ENCODE measurements at places on chromosomes 7 and 10.
A peak's percentile ranks its signal among the peaks of the same experiment; 100 is the strongest.

DNA sequence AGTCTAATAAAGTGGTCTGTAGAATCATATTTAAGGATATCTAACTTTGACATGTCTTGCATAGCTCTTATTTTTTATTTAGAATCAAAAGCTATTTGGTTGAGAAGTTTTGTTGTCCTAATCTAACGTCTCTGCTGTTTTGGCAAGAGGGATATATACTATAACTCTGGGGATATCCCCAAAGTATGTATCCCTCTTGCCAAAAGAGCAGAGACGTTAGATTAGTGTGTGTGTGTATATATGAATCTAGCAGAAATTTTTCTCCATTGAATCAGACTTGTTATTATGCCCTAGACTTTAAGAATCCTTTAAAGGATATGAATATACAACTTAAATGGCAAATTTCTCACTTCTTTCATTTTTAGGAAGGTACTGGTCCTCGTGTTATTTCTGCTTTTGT, 9.6 kb downstream of the SMC3 start:
- DNase-seq: no peak

- no peak for DNase-seq
Measured at GRCh38 chr7:93108003-93108402, 9.8 kb downstream of the SAMD9 start.

GRCh38 chr10:27512548-27512947, 8.4 kb downstream of the RAB18 start:
- no peak for DNase-seq

DNA sequence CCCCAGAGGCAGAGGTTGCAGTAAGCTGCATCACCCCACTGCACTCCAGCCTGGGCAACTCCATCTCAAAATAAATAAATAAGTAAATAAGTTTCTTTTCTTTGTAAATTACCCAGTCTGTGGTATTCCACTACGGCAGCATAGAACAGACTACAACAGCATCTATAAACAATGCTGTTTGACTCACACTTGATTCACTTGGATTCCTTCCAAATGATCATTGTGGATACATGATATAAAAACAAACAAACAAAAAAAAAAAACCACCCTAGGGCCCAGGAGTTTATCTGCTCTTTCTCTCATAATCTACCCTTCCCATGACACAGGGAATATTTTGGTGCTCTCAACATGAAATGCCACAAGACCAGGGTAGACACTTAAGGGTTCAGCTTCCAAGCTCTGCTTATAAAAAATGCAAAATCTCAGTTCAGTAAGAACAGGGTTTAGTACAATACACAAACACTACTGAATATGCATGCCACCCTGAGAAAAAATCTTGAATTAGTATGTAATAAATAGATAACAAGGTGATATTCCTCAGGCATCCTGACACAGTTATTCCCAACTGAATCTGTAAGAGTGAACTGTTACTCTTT, 200.9 kb downstream of the FAM107B start:
- DNase-seq: no peak

DNA sequence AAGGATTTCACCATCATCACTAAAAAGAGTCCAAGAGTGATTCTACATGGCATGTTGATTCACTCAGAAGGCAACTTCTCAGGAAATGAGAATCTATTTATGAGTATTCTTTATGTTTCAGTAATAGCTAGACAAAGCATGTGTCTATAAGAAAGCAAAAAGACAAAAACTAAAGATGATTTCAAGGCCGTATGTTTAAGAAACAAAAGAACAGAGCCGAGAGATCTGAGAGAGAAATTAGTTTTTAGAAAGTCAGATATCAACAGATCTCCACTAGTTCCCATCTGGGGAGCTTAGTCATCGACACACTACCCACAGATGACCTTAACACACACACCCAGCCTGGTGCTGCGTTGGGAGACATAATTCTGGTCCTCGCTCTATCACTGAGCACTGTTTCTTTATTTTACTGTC, 21.0 kb downstream of the PIP4K2A start:
- DNase-seq: no peak

GRCh38 chr7:30771880-30772425, 736 bp downstream of the MINDY4 start:
- peak; percentile 28 for DNase-seq

DNA sequence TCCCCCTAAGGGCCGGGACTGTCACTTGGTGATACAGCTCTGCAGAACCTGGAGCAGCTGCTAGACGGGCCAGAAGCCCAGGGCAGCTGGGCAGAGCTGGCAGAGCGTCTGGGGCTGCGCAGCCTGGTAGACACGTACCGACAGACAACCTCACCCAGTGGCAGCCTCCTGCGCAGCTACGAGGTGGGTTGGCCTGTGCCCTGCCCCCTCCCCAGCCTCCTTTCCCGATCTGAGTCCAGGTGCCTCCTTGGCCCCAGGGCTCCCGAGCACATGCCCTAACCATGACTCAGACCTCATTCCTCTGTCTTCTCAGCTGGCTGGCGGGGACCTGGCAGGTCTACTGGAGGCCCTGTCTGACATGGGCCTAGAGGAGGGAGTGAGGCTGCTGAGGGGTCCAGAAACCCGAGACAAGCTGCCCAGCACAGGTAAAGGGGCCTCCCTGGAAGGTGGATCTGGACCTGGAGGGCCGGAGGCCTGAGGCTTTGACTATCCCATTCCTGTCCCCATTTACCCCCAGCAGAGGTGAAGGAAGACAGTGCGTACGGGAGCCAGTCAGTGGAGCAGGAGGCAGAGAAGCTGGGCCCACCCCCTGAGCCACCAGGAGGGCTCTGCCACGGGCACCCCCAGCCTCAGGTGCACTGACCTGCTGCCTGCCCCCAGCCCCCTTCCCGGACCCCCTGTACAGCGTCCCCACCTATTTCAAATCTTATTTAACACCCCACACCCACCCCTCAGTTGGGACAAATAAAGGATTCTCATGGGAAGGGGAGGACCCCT, 6.4 kb downstream of the NFKB2 start:
- no peak for DNase-seq

DNA sequence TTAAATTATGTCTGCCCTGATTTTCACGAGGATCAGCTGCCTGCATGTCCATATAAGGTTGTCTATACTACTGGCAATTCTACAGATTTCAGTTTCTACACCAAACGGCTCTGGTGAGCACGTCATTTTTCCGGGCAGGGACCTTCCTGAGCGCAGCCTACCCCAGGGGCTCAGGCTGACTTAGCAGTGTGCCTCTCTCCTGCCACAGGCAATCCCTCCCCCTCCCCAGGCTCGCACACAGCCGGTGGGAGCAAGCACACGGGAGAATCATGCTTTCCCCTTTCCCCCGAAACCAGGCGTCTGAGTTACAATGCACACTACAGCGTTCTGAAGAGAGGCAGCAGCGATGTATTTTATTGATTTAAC, 1.7 kb downstream of the KLF6 start:
- peak; percentile 84 for DNase-seq

- DNase-seq: no peak
Measured at GRCh38 chr10:107215681-107216080, 51.2 kb upstream of the SORCS1 start.

- no peak for DNase-seq
Measured at GRCh38 chr7:7731732-7732131, 13.3 kb upstream of the RPA3 start.

DNA sequence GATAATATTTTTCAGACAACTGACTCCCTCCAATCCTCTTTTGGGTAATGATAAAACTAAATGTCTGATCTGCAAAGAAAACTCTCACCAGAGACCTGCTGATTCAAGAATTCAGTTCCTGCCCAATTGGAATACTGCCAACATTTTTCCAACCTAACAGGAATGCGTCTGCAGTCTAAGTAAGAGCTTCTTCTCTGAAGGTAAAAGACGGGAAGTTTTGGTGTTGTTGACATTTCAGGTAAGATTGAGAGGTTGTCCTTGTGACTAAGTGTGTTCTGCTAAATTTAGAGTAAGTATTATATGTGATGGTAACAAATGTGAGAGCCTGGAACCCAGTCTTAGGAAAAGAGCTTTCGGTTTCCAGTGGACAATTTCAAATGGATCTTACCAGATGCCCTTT, 17.6 kb downstream of the IFIT5 start:
- DNase-seq: peak; percentile 30

GRCh38 chr7:29194594-29195427, at the start of gene CHN2:
CHN2 (plus strand) TSS chr7:29194775.
- peak; percentile 83 for DNase-seq

DNA sequence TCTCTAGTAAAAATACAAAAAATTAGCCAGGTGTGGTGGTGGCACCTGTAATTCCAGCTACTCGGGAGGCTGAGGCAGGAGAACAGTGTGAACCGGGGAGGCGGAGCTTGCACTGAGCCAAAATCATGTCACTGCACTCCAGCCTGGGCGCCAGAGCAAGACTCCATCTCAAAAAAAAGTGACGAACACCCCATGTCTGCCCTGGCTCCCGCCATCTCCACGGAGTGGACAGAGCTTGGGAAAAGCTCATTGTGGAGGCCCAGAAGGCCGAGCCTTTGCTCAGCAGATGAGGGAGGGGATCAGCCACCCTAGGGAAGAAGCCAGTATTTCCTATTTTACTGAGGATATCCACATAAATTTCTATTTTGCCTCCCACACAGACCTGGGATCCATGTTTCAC, 136.8 kb downstream of the DIP2C start:
- no peak for DNase-seq

DNA sequence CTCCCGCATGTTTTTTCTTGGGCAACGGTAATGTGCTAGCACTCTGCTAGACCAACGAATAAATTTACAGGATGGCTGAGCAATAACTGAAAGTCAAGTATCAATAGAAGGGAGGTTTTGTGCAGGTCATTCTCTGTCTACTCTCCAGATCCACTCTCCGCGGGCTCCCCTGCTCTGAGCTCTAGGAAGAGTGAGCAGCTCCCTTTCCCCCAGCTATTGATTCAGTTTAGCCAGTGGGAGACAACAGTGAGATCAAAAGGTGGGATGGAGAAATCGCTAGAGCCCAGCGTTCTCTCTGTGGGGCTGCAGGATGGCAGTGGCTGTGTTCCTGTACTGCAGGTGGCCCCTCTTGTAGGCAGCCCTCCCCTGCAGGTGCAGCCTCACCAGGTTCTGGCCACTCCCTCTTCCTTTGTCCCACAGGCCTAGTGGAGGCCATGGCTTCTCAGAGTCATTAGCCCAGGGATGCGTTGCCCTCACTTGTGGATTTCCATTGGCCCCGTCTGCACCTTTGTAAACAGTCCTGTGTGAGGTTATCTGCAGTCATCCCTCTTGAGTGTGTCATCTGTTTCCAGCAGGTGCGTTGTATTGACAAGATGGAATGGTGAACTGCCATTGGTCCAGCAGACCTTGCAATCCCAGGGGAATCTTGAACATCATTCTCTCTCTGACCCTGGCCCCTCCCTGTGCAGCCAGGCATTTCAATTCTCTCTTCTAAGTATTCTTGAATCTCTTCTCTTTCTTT, 11.1 kb downstream of the MSRB2 start:
- no peak for DNase-seq

DNA sequence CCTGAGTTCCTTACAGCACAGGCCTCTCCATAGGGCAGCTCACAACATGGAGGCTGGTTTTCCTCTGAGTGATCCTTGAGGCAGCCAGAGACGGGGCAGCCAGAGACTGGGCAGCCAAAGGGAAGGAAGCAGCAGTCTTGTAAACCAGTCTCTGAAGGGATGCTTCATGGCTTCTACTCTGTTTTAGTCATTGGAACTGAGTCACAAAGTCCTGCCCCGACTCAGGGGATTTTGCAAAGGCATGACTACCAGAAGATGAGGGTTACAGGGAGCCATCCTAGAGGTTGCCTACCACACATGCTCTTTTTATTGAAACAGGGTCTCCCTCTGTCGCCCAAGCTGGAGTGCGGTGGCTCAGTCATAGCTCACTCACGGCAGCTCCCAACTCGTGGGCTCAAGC, 44.4 kb upstream of the COMMD3 start:
- DNase-seq: no peak

DNA sequence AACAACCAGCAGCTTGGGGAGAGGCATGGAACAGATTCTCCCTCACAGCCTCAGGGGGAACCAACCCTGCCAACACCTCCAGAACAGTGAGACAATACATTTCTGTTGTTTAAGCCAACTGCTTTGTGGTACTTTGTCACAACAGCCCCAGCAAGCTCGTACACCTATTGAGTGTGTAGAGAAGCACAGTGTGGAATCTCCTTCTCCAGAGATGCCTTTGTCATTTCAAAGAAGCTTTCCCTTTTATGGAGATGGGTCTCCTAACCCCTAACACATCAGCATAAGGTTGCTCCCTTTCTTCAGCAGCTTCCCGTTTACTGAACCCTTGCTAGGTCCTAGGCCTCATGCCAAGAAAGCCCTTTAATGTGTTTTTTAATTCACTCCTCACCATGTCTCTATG, 60.7 kb upstream of the AGK start:
- no peak for DNase-seq

DNA sequence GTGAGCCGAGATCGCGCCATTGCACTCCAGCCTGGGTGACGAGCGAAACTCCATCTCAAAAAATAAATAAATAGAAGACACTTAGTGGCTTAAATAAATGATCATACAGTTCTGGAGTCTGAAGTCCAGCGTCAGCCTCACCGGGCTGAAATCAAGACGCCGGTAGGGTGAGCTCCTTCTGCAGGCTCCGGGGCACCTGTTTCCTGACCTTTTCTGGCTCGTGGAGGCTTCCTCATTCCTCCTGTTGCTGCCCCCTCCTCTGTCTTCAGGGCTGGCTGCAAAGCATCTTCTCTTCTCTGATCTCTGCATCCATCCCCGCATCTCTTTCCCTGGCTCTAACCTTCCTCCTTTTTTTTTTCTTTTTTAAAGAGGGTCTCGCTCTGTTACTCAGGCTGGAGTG, 32.8 kb downstream of the LIMK1 start:
- DNase-seq: no peak

Measured in A673 (cell line).